ENCODE measurements at places on chromosomes 6 and 20. TPM values are rescaled to one million over a fixed set of nuclear protein-coding genes. Genes with fewer than 3 reads are reported as not detected.
A peak's percentile ranks its signal among the peaks of the same experiment; 100 is the strongest.

Gene XKR7
- total RNA-seq, result 0.10 TPM

- H3K4me1 ChIP-seq, result peaks cover 9% of the 10 kb centered on the region
- no peak overlapping the region for H3K4me3 ChIP-seq
These were observed 10.1 kb upstream of the HDAC2 start for GRCh38 chr6:113980937-113981554.

DNA sequence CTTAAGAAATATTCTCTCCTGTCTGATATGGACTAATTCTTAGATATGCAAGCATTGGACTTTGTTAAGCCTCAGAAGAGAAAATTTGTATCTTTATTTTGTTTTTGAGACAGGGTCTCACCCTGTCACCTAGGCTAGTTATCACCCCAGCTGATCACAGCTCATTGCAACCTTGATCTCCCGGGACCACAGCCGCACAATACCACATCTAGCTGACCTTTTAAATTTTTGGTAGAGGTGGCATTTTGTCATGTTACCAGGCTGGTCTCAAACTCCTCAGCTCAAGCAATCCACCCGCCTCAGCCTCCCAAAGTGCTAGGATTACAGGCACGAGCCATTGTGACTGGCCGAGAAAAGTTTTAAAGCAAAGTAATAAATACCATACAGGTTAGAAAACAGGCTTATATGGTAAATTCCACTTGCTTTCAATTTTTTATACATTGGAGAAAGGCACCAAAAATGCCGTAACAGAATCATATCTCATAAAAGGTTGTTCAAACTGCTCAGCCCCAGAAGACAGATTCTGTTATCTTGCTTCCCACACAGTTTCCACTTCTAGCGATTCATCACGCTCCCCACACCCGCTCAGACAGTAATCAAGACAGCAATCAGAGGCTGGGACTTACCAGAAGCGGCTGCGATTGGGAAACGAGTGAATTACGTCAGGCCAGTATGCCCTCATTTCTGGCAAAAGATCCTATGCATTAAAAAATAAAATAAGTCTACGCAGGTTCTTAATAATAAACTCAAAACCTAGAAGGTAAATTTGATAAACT, 13.8 kb downstream of the RNASET2 start:
- H3K36me3 ChIP-seq, result peaks cover 25% of the 10 kb centered on the region
- H3K4me3 ChIP-seq, result no peak overlapping the region
- no peaks in the 10 kb centered on the region for H3K4me1 ChIP-seq

- DNase-seq, result no peak
- no peak overlapping the region for H3K27ac ChIP-seq
- H3K4me1 ChIP-seq, result peaks cover 19% of the 10 kb centered on the region
- H3K36me3 ChIP-seq, result no peaks in the 10 kb centered on the region
- peaks cover under 1% of the 10 kb centered on the region for H3K27me3 ChIP-seq
- H3K4me3 ChIP-seq, result peak overlapping the region; percentile 64
These were observed 1.3 kb downstream of the OXT start for GRCh38 chr20:3072530-3073250.

DNA sequence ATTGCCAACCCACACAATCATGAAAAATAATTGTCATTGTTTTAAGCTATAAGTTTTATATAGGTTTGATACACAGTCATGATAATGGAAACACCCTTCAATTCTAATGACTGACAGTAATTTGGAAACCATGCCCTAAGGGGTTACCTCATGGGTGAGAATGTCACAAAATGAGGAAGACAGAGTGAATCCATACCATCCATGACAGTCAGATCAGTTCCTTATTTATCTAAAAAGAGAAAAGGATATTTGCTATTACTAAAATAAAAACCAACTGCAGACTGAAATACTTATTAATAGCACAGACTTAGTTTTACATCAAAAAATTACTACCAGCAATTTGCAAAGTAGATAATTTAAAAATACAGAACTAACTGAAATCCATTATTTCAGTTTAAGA, 437.8 kb downstream of the UTRN start:
- H3K36me3 ChIP-seq, result peaks cover 6% of the 10 kb centered on the region
- no peak for DNase-seq
- no peak overlapping the region for H3K27ac ChIP-seq
- peaks cover 7% of the 10 kb centered on the region for H3K4me1 ChIP-seq
- H3K4me3 ChIP-seq, result no peak overlapping the region

DNA sequence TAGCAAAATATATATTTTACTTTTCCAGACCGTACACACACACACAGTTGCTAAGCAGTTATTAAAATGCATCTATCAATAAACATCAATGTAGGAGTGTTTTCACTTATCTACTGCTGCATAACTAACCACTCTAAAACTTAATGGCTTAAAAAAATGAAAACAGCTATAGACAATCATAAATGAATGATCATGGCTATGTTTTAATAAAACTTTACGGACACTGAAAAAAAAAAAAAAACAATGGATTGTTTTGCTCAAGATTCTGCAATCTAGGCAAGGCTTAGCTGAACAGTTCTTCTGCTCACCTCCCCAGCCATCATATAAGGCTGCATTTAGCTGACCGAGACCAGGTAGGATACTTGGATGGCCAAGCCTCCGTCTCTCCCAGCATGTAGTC, 125.4 kb upstream of the CCDC28A start:
- DNase-seq, result no peak
- H3K4me1 ChIP-seq, result no peaks in the 10 kb centered on the region
- no peak overlapping the region for H3K4me3 ChIP-seq
- H3K36me3 ChIP-seq, result no peaks in the 10 kb centered on the region
- H3K27me3 ChIP-seq, result no peaks in the 10 kb centered on the region

All from B cell (primary cell).